A549 treated with CpdA at 1 μM for 4 hours (cell line): ENCODE measurements at places on chromosomes 3 and 15. TPM values are rescaled to one million over a fixed set of nuclear protein-coding genes. Genes with fewer than 3 reads are reported as not detected.

Gene KLHL40
- total RNA-seq, result not detected in 5 replicates

Gene SCAANT1
- 0.48 TPM in 1 of 5 replicates, not detected in the others for total RNA-seq

Gene TRIM71
- total RNA-seq, result 0.01 to 0.03 TPM in 2 of 5 replicates, not detected in the others

Gene PCSK6
- total RNA-seq, result 11.2 to 12.4 TPM (median 11.4 TPM) in 5 replicates

Gene HESX1
- total RNA-seq, result 0.23 to 0.51 TPM (median 0.37 TPM) in 3 of 5 replicates, not detected in the others

Gene POLR2M
- 46.7 to 98.0 TPM (median 57.2 TPM) in 5 replicates for total RNA-seq

Gene GOLGA8T
- 0.90 to 1.6 TPM (median 1.4 TPM) in 5 replicates for total RNA-seq

Gene SLC30A4
- total RNA-seq, result 1.1 to 1.7 TPM (median 1.6 TPM) in 5 replicates

Gene TRAT1
- not detected in 5 replicates for total RNA-seq
